Endothelial cell of umbilical vein (primary cell): ENCODE measurements at places on chromosomes 7 and 10. TPM values are rescaled to one million over a fixed set of nuclear protein-coding genes. Genes with fewer than 3 reads are reported as not detected.

DNA sequence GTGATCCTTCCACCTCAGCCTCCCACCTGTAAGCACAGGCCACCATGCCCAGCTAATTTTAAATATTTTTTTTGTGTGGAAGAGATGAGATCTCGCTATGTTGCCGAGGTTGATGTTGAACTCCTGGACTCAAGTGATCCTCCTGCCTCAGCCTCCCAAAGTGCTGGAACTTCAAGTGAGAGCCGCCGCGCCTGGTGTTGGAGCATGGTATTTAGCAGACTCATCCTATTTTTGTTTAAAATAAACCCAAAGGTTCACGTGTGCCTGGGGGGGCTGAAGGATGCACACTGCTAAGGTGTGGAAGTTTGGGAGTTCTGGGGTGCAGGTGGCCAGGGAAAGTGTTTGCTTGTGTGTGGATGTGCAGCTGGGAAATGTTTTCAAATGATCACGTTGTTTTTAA, 18.1 kb downstream of the PDGFA start:
- no peak for DNase-seq

DNA sequence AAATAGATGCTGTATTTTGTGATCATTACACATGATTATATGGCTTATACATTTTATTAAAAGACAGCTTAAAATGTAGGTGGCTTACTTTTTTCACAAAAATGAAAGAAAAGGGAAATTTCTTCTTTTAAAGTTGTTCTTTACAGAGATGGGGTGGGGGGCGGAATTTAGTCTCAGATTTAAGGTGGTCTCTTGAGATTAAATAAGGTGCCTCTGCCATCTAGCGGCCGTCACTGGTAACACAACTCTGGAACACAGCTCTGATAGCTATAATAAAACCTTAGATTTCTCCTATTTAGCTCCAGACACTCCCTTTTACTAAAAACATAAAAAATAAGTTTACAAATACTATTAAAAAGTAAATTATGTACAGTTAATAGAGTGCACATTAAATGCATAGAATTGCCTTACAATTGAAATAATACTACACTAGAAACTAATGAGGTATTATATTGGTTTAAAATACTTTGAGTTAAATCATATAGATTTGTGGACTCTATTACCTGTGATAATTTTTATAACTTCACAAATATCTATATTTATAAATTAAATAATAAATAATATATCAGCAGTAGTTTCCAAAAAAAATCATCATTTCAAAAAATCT, 210.9 kb downstream of the DGKB start:
- DNase-seq: peak; percentile 42

The CYP51A1 gene
- 119 and 131 TPM in 2 replicates for total RNA-seq

The EVX1 gene
- total RNA-seq: not detected in 2 replicates

The WNT2 gene
- total RNA-seq: not detected in 2 replicates

The MET gene
- 44.5 and 52.0 TPM in 2 replicates for total RNA-seq

DNA sequence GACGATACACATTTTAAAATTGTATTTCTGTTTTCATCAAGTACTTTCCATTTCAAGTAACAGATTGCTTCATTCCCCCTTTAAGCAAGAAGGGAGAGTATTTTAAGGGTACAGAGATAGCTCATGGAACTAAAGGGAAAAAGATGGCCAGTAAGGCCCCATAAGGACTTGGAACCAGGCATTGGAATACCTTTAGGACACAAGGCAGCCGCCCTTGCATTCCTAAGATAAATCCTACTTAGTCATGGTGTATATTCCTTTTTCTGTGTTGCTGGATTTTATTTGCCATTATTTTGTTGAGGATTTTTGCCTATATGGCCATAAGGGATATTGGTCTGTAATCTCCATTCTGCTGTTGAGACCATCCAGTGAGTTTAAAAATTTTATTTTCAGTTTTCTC, 49.2 kb downstream of the BTRC start:
- DNase-seq: no peak

- DNase-seq: no peak
Measured at GRCh38 chr7:133118261-133118660, 36.4 kb upstream of the CHCHD3 start.

The NPY4R gene
- total RNA-seq: not detected in 2 replicates
